ENCODE measurements at places on chromosomes 1 and 21. TPM values are rescaled to one million over a fixed set of nuclear protein-coding genes. Genes with fewer than 3 reads are reported as not detected.

- H3K27me3 ChIP-seq: no peaks in the 10 kb centered on the region
- DNase-seq: no peak
- no peak overlapping the region for H3K4me3 ChIP-seq
- H3K4me1 ChIP-seq: no peaks in the 10 kb centered on the region
- no peak overlapping the region for H3K27ac ChIP-seq
Measured at GRCh38 chr1:100921110-100921706, 25.3 kb downstream of the SLC30A7 start.

DNA sequence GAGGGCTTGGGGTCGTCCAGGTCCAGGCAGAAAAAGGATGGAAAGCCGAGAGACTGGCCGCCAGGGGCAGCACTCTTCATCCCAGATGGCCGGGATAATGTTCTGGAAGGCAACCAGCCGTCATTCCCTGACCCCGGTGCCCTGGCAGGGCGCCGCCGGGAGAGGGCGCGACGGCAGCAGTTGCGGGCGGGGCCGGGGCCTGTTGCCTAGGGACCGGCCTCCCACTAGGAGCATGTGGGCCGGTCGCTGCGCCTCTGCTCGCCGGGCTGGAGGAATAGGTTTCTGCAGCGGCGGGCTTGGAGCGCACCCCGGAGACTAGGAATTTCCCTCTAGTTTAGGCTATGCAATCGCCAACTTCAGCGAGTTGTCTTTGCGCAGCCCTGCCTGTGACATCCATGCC lies 11.0 kb downstream of the DMRTB1 start:
- H3K27ac ChIP-seq: no peak overlapping the region
- H3K36me3 ChIP-seq: no peaks in the 10 kb centered on the region
- H3K4me1 ChIP-seq: peaks cover 2% of the 10 kb centered on the region
- 0 out of 2 replicates have a peak overlapping the region, but pooled peaks have one; percentile 10 for H3K4me3 ChIP-seq
- no peaks in the 10 kb centered on the region for H3K27me3 ChIP-seq

GRIK3 gene
- 1.7 TPM for total RNA-seq

CLCNKB gene
- 1.7 TPM for total RNA-seq

CADM3 gene
- total RNA-seq: 5.6 TPM

DNA sequence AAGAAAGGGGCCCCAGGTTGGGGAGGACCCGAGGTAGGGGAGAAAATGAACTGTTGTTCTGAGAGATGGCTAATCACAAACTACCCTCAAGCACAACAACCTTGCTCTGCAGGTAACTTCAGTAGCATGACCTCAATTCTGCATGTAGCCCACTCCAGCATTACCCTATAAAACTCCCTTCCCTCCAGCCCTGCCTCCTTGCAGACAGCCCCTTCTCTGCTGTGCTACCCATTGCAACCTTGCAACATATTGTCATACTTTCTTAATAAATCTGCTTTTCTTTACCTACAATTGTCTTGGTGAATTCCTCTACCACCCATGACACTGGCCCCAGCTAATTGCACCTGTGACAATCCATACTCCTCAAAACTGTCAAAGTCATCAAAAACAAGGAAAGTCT lies 428.9 kb downstream of the MATN1 start:
- no peak overlapping the region for H3K4me3 ChIP-seq
- peaks cover 5% of the 10 kb centered on the region for H3K36me3 ChIP-seq
- no peaks in the 10 kb centered on the region for H3K27me3 ChIP-seq
- no peak for DNase-seq

ADGRL4 gene
- total RNA-seq: 0.63 TPM

KDF1 gene
- 19.5 TPM for total RNA-seq

- H3K36me3 ChIP-seq: peaks cover 48% of the 10 kb centered on the region
- H3K4me3 ChIP-seq: no peak overlapping the region
- H3K27me3 ChIP-seq: no peaks in the 10 kb centered on the region
Measured at GRCh38 chr1:151314137-151314875, 12.9 kb downstream of the PI4KB start.

IVL gene
- not detected for total RNA-seq

GRCh38 chr1:201504799-201505502 lies 2.0 kb downstream of the CSRP1 start:
- H3K4me1 ChIP-seq: peaks cover 8% of the 10 kb centered on the region
- no peaks in the 10 kb centered on the region for H3K36me3 ChIP-seq
- H3K27ac ChIP-seq: no peak overlapping the region
- DNase-seq: no peak

TARDBP gene
- total RNA-seq: 209 TPM

LRRC39 gene
- 0.37 TPM for total RNA-seq

CTSS gene
- total RNA-seq: not detected

GRCh38 chr1:180177931-180178330 lies 23.3 kb downstream of the QSOX1 start:
- no peak overlapping the region for H3K27ac ChIP-seq
- DNase-seq: no peak
- H3K4me1 ChIP-seq: no peaks in the 10 kb centered on the region

- no peaks in the 10 kb centered on the region for H3K4me1 ChIP-seq
- no peak for DNase-seq
- no peaks in the 10 kb centered on the region for H3K36me3 ChIP-seq
- no peak overlapping the region for H3K27ac ChIP-seq
- peaks cover 19% of the 10 kb centered on the region for H3K27me3 ChIP-seq
- no peak overlapping the region for H3K4me3 ChIP-seq
Measured at GRCh38 chr1:902802-903201, 20.9 kb upstream of the SAMD11 start.

GRCh38 chr1:229856009-229856650 lies 210.9 kb upstream of the GALNT2 start:
- no peak for DNase-seq
- no peaks in the 10 kb centered on the region for H3K36me3 ChIP-seq
- no peaks in the 10 kb centered on the region for H3K27me3 ChIP-seq
- H3K4me1 ChIP-seq: 0 out of 2 replicates have a peak, but pooled peaks cover under 1% of the 10 kb centered on the region
- no peak overlapping the region for H3K4me3 ChIP-seq

GRCh38 chr1:40799351-40799867 lies 15.8 kb downstream of the KCNQ4 start:
- no peaks in the 10 kb centered on the region for H3K27me3 ChIP-seq
- no peak overlapping the region for H3K4me3 ChIP-seq
- no peak overlapping the region for H3K27ac ChIP-seq
- H3K4me1 ChIP-seq: 0 out of 2 replicates have a peak, but pooled peaks cover 2% of the 10 kb centered on the region
- no peaks in the 10 kb centered on the region for H3K36me3 ChIP-seq

DNA sequence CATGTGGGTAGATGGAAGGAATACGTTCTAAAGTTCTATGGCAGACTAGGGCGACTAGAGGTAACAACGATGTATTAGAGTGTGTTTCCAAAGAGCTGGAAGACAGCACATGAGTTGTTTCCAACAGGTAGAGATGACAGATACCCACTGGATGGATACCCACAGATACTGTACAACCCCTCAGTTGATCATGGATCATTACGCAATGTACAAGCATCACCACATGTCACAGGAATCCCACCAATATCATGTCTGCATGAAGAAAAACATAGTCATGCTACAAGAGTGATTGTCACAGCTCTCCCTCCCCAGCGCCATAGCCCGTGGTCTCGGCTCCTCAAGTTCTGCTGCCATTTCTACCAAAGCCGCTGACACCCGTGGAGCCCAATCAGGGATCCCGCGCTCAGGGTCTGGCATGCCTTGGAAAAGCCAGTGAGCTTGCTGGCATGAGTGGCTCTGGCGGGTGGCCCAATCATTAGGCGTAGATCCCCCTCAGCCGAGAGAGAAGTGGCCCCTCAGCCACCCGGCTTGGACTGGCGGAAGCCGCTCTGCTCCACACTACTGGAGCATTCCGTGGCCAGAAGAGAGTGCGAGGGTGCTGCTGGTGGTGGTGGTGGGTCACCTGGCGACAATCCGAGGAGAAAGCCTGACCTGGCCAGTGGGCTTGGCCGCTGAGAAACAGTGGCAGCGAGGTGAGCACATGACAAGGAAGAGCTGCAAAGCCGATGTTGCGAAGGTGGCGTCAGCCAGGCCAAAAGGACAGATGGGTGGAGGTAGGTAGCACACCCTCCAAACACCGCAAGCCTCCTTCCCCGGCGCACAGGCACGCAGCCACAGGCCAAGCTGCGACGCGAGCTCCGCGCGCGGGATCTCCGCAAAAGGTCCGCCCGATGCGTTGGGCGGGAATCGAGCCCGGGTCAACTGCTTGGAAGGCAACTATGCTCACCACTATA lies 65.7 kb upstream of the FCGR2A start:
- peaks cover 11% of the 10 kb centered on the region for H3K27me3 ChIP-seq
- no peaks in the 10 kb centered on the region for H3K4me1 ChIP-seq
- DNase-seq: peak; percentile 56

LYPLA2 gene
- total RNA-seq: 125 TPM

PLA2G2A gene
- 7.1 TPM for total RNA-seq

GRCh38 chr1:245881767-245882391 lies 625.2 kb downstream of the SMYD3 start:
- no peaks in the 10 kb centered on the region for H3K4me1 ChIP-seq
- no peak overlapping the region for H3K4me3 ChIP-seq

GRCh38 chr1:66041654-66042053 lies 249.0 kb downstream of the PDE4B start:
- no peaks in the 10 kb centered on the region for H3K4me1 ChIP-seq
- no peaks in the 10 kb centered on the region for H3K36me3 ChIP-seq
- no peak for DNase-seq

DNA sequence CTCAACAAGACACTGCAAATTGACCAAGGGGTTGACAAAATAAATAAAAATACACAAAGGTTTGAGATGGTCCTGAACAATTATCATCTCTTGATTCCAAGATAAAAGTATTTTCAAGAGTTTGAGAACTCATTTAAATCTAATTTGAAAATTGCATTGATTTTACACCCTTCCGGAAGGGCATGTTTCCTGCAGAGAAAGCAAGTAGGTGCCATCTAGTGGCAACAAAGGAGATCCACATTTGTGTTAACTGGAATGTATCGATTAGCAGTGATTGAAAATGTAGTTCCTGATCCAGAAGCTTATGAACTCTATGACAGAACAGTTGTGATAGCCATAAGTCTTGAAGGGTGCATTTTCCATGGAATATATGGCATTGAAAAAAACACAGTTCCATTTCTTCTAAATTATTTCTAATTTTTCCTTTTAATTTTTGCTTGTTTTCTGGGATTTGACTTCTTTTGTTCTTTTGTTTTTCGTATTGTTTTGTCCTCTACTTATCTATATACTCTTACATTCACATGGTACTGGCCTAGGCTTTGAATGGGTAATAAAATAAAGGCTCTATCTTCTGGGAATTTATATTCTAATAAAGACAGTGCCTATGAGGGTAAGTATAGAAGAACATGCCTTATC lies 143.7 kb downstream of the DNM3 start:
- H3K27me3 ChIP-seq: no peaks in the 10 kb centered on the region
- H3K4me3 ChIP-seq: no peak overlapping the region
- H3K4me1 ChIP-seq: no peaks in the 10 kb centered on the region
- no peak for DNase-seq
- no peaks in the 10 kb centered on the region for H3K36me3 ChIP-seq
- no peak overlapping the region for H3K27ac ChIP-seq

- H3K27ac ChIP-seq: no peak overlapping the region
- H3K4me3 ChIP-seq: no peak overlapping the region
- no peaks in the 10 kb centered on the region for H3K4me1 ChIP-seq
- no peak for DNase-seq
- H3K27me3 ChIP-seq: no peaks in the 10 kb centered on the region
Measured at GRCh38 chr1:101667761-101668160, 329.0 kb downstream of the OLFM3 start.

- no peak overlapping the region for H3K27ac ChIP-seq
- H3K36me3 ChIP-seq: no peaks in the 10 kb centered on the region
- H3K4me1 ChIP-seq: no peaks in the 10 kb centered on the region
- DNase-seq: no peak
- H3K27me3 ChIP-seq: no peaks in the 10 kb centered on the region
- H3K4me3 ChIP-seq: no peak overlapping the region
Measured at GRCh38 chr1:191888996-191889622, 269.2 kb upstream of the RGS18 start.

DNA sequence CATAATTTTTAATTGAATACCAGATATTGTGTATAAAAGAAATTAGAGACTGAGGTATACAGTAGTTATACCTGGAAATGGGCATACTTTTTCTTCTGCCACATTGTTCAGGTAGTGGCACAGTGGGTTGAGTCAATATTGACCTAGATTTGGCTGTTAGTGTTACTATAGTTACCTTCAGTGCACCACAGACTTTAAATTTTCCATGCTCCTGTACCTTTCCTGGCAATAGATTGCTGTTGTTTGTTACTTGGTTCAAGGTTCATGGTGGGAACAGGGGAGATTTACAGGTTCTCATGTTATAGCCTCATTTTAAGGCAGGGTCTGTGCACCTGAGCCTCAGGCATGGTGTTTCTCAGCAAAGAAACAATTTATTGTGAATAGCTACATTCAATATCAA lies 218.7 kb downstream of the LBR start:
- DNase-seq: no peak
- no peak overlapping the region for H3K4me3 ChIP-seq
- H3K27ac ChIP-seq: no peak overlapping the region
- peaks cover 25% of the 10 kb centered on the region for H3K36me3 ChIP-seq
- H3K27me3 ChIP-seq: no peaks in the 10 kb centered on the region

- no peak for DNase-seq
- no peak overlapping the region for H3K4me3 ChIP-seq
- no peaks in the 10 kb centered on the region for H3K4me1 ChIP-seq
Measured at GRCh38 chr1:161987303-161987702, 36.4 kb downstream of the OLFML2B start.

- no peak overlapping the region for H3K4me3 ChIP-seq
- H3K4me1 ChIP-seq: no peaks in the 10 kb centered on the region
- peaks cover 66% of the 10 kb centered on the region for H3K36me3 ChIP-seq
- DNase-seq: no peak
- H3K27me3 ChIP-seq: no peaks in the 10 kb centered on the region
Measured at GRCh38 chr1:32044234-32044633, 28.5 kb upstream of the TMEM39B start.

GRCh38 chr1:9316080-9316444 lies 23.4 kb downstream of the SPSB1 start:
- H3K4me1 ChIP-seq: peaks cover 10% of the 10 kb centered on the region
- H3K27ac ChIP-seq: no peak overlapping the region
- no peaks in the 10 kb centered on the region for H3K27me3 ChIP-seq
- no peaks in the 10 kb centered on the region for H3K36me3 ChIP-seq
- DNase-seq: no peak

GRCh38 chr1:68051475-68051874 lies 1.0 kb upstream of the DIRAS3 start:
- H3K4me3 ChIP-seq: peak overlapping the region; percentile 71
- no peak overlapping the region for H3K27ac ChIP-seq
- H3K4me1 ChIP-seq: no peaks in the 10 kb centered on the region
- peaks cover 9% of the 10 kb centered on the region for H3K27me3 ChIP-seq
- peak; percentile 79 for DNase-seq

ERG gene
- total RNA-seq: 0.11 TPM

DNA sequence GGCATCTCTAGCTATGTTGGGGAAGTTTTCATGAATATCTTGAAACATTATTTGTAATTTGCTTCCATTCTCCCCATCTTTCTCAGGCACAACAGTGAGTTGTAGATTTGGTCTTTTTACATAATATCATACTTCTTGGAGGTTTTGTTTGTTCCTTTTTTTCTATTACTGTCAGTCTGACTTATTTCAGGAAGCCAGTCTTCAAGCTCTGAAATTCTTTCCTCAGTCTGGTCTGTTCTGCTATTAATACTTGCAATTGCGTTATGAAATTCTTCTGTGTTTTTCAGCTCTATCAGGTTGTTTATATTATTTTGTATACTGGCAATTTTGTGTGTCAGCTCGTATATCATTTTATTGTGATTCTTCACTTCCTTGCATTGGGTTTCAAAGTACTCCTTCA lies 424.6 kb upstream of the PTBP2 start:
- H3K4me3 ChIP-seq: no peak overlapping the region
- H3K4me1 ChIP-seq: no peaks in the 10 kb centered on the region
- DNase-seq: no peak

GRCh38 chr1:117106478-117106877 lies 15.1 kb downstream of the TRIM45 start:
- H3K4me1 ChIP-seq: no peaks in the 10 kb centered on the region
- no peak overlapping the region for H3K27ac ChIP-seq
- no peaks in the 10 kb centered on the region for H3K27me3 ChIP-seq
- no peak for DNase-seq
- peaks cover 78% of the 10 kb centered on the region for H3K36me3 ChIP-seq

All from H9 (cell line).